K562 (cell line): ENCODE measurements at places on chromosomes 3 and 15.

GRCh38 chr3:52756141-52756540, 14.6 kb downstream of the NEK4 start:
- no peak for DNase-seq

DNA sequence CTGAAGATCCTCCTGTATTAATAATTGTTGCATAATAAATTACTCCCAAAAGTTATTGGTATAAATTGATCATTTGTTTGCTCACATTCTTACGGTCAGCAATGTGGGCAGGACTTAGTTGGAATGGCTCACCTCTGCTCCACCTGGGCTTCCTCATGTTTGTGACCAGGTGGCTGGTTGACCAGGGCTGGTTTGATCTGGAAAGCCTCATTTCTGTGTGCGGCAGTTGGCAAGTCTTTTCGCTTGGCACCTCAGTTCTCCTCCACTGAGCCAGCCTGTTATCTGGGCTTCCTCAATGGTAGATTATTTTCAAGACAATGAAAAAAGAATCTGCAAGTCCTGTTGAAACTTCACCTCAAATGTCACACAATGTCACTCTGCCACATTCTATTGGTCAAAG, 301.1 kb downstream of the TBL1XR1 start:
- DNase-seq, result no peak

DNA sequence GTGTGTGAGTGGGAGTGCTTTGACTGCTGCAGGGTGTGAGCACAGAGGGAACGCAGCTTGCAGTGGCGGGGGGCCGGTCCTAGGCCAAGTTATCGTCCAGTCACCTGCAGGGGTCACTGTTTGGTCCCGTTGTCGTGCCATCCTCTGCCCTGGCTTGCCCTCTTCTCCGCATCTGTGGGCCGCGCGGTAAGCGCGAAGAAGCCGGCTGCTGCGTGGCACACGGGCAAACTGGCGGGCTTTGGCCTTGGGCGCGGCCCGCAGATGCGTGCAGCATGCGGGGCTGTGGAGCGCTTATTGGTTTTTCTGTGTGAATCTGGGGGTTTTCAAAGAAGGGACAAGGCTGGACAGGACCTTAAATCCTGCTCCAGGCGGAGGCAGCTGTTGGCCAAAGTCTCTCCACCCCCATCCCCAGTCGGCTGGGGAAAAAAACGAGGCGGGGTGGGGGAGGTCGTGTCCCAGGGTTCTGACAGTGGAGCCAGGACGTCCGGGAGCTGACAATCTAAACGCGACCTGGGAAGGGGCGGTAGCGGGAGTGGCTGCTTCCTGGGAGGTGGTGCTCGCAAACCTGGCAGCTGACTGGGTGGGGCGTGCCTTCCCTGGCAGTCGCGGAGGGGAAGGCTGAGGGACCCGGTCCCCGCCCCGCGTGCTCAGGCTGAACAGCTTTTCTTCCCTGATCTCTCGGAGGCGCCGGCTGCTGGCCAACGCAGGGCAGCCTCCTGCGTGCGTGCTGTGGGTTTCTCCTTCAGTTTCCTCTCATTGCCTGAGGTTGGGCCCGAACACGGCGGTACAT, 39.7 kb upstream of the VEPH1 start:
- no peak for DNase-seq

- DNase-seq, result no peak
Measured at GRCh38 chr15:77025083-77025901, 30.4 kb downstream of the PSTPIP1 start.

- DNase-seq, result no peak
Measured at GRCh38 chr3:149590691-149591441, 67.0 kb downstream of the WWTR1 start.

- no peak for DNase-seq
Measured at GRCh38 chr3:17023006-17023664, 138.4 kb downstream of the PLCL2 start.
